ENCODE measurements at places on chromosomes 16 and 17.

GRCh38 chr17:9115214-9116191 lies 94.2 kb downstream of the NTN1 start:
- peak overlapping the region; percentile 54 for H3K4me3 ChIP-seq
- no peaks in the 10 kb centered on the region for H3K36me3 ChIP-seq
- H3K27ac ChIP-seq: peak overlapping the region; percentile 32
- H3K4me1 ChIP-seq: no peaks in the 10 kb centered on the region
- DNase-seq: peak; percentile 59

GRCh38 chr17:57315061-57316015 lies 59.0 kb downstream of the MSI2 start:
- H3K4me1 ChIP-seq: no peaks in the 10 kb centered on the region
- no peak overlapping the region for H3K4me3 ChIP-seq
- no peak overlapping the region for H3K27ac ChIP-seq
- DNase-seq: no peak
- no peaks in the 10 kb centered on the region for H3K36me3 ChIP-seq

- H3K27ac ChIP-seq: no peak overlapping the region
- no peaks in the 10 kb centered on the region for H3K27me3 ChIP-seq
- H3K4me3 ChIP-seq: no peak overlapping the region
- peaks cover 21% of the 10 kb centered on the region for H3K4me1 ChIP-seq
- no peak for DNase-seq
Measured at GRCh38 chr17:77459018-77459755, 318.4 kb downstream of the SEC14L1 start.

DNA sequence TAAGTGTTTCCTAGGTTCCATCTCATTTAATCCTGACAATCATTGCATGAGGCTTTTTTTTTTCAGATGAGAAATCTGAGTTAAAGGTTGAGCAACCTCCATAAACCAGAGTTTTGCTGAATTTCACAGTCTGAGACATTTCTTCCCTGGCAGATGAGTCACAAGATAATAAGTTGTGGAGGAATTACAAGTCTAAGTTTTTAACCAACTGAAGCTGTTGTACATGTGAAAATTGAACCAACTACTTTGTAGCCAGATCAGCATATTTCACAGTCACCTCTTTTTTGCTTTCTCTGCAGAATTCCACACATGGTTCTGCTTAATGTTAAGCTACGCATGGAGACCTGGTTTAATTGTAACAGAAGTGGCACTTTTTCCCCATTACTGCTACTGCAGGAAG lies 765.6 kb downstream of the CDH11 start:
- H3K27me3 ChIP-seq: no peaks in the 10 kb centered on the region
- H3K27ac ChIP-seq: no peak overlapping the region
- peaks cover 7% of the 10 kb centered on the region for H3K4me1 ChIP-seq
- no peaks in the 10 kb centered on the region for H3K36me3 ChIP-seq
- no peak overlapping the region for H3K4me3 ChIP-seq

- no peaks in the 10 kb centered on the region for H3K36me3 ChIP-seq
- DNase-seq: no peak
- no peak overlapping the region for H3K27ac ChIP-seq
- no peak overlapping the region for H3K4me3 ChIP-seq
- H3K4me1 ChIP-seq: no peaks in the 10 kb centered on the region
- no peaks in the 10 kb centered on the region for H3K27me3 ChIP-seq
Measured at GRCh38 chr16:25366078-25366477, 108.4 kb upstream of the ZKSCAN2 start.

- no peaks in the 10 kb centered on the region for H3K36me3 ChIP-seq
- no peak overlapping the region for H3K4me3 ChIP-seq
- no peak for DNase-seq
- H3K4me1 ChIP-seq: no peaks in the 10 kb centered on the region
Measured at GRCh38 chr17:61510237-61510636, 58.0 kb downstream of the TBX4 start.

DNA sequence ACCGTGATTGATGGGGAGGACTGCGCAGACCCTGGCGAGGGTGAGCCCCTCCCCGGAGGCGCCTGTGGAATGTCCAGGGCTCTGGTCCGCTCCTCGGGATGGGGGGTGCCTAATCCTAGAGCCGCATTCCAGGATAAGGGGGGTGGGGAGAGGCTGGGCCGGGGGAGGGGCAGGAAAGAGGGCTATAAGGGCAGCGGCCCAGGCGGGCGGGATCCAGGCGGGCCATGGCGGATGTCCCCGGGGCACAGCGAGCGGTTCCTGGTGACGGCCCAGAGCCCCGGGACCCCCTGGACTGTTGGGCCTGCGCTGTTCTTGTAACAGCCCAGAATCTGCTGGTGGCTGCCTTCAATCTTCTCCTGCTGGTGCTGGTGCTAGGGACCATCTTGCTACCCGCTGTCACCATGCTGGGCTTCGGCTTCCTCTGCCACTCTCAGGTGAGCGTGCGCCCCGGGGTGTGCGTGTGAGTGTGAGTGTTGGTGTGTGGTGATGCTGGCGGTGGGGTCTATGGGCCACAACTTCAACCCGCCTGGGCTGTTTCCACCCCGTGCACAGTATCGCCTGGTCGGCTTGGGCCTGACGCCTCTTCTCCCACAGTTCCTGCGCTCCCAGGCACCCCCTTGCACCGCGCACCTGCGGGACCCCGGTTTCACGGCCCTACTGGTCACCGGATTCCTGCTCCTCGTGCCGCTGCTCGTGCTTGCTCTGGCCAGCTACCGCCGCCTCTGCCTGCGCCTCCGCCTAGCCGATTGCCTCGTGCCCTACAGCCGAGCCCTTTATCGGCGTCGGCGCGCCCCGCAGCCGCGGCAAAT lies at the start of gene TMEM88:
TMEM88 (plus strand) TSS at position 216 of the 809 bp plus-strand sequence; CDS start at position 225, 9 bp downstream.
- peaks cover 21% of the 10 kb centered on the region for H3K4me1 ChIP-seq
- H3K27ac ChIP-seq: peak within 1 kb of the TSS; percentile 92
- no peak within 1 kb of the TSS for H3K4me3 ChIP-seq
- no peak for DNase-seq
- H3K27me3 ChIP-seq: no peaks in the 10 kb centered on the region

DNA sequence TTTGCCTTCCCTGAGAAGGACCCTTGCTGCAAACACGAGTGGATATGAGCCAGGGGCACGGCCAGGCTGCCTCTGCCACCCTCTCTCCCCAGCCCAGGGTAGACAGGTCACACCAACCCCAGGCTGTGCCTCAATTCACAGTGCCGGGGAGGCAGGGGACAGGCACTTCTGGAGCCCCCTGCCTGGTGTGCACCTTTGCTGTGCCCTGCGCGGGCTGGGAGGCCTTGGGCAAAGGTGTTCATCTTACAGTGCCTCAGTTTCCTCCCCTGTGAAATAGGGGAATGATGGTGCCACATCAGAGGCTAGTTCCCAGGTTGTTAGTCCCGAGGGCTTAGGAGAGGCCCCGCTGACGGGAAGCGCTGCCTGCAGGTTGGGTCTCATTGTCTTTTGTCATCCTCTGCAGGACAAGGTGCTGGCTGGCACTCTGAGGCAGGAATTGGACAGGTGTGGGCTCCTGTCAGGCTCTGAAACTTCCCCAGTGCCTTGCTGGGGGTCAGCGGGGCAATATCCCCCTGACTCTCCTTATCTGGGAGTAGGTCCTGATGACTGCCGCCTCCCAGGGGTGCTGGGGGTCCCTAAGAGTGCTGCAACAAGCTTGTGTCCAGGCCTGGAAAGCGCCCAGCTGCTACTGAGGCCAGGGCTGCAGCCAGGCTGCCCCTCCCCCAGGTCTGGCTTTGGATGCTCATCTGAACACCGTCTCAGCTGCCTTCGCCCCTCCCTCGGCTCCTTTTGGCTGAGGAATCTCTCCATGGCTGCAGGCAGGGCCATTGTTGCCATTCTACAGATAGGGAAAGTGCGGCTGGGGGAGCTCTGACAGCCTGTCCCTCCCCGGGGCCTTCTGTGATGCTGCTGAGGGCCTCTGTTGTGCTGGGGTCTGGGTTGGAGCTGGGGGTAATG lies 3.1 kb downstream of the PRSS21 start:
- H3K4me1 ChIP-seq: no peaks in the 10 kb centered on the region
- H3K36me3 ChIP-seq: no peaks in the 10 kb centered on the region
- DNase-seq: no peak
- no peak overlapping the region for H3K27ac ChIP-seq
- no peak overlapping the region for H3K4me3 ChIP-seq

DNA sequence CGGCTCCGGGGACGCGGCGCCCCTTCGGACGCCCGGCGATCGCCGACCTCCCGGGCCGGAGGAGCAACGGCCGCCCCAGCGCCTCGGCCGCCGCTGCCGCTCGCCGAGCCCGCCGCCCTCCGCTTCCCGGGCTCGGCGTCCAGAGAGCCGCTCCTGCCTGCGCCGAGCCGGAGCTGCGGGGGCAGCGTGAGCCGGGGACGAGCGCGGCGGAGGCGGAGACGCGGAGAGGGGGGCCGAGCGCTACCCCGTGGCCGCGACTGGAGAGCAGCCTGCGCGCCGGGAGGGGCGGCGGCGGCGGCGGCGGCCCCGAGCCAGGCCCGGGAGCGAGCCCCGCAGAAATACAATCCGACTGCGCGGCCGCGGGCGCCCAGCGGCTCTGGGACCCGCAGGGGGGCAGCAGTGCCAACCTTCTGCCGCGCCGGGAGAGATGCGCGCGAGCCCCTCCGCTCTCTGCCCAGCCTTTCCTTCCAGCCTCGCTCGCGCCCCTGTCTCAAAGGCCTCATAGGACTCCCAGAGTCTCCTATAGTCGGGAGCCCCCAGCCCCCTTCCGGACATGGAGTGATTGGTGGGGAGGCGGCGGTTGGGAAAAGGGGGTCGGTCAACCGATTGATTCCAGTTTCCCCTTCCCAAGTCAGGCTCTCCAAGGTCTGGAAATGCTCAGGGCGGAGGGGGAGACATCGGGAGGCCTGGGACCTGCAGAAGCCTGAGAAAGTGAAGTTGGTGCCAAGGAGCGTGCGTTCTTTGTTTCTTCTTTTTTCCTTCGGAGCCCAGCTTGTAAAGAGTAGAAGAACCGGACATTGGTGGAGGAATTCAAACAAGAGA lies 1.0 kb upstream of the SDK2 start:
- H3K27me3 ChIP-seq: peaks cover 5% of the 10 kb centered on the region
- peak; percentile 59 for DNase-seq
- no peak overlapping the region for H3K27ac ChIP-seq
- no peaks in the 10 kb centered on the region for H3K36me3 ChIP-seq
- no peak overlapping the region for H3K4me3 ChIP-seq

DNA sequence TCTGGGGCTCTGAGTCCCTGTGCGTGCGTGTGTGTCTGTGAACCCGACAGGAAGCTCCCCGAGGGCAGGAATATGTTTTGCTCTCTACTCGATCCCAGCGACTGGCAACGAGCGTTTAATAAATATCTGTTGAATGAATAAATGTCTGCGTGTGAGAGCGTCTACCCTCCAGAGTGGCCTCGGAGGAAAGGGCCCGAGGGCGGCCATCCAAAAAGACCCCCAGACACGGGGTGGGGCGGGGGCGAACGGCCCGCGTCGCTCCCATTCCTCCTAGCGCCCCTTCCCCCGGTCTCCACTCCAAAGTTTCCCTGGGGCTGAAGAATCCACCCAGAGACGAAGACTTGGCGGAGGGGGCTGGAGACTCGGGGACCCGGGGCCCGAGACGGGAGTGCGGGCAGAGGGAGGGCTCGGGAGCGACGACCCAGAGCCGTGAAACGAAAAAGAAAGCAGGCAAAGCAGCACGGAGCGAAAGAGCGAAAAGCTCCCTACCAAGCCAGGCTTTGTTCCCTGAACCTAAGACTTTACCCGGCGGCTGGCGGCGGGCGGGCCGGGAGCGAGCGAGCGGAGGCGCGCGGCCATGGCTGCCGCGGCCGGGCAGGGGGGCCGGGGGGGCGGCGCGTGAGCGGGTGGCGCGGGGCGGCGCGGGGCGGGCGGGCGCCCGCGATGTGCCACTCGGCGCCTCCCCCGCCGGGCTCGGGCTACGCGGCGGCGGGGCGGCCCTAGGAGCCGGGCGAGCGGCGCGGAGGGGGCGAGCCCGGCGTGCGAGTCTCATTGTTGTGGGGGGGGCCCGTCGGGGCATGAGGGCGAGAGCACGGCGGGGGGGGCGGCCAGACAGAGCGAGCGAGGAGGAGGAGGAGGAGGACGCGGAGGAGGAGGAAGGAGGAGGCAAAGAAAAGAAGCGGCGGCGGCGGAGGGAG lies at the start of gene MLLT6:
MLLT6 (plus strand) TSS at position 668 of the 917 bp plus-strand sequence. CDS start 360 bp downstream, outside the sequence.
- H3K27me3 ChIP-seq: no peaks in the 10 kb centered on the region
- peaks cover 9% of the 10 kb centered on the region for H3K4me1 ChIP-seq
- DNase-seq: peak; percentile 69
- H3K36me3 ChIP-seq: peaks cover 2% of the 10 kb centered on the region
- H3K4me3 ChIP-seq: peak within 1 kb of the TSS; percentile 81

DNA sequence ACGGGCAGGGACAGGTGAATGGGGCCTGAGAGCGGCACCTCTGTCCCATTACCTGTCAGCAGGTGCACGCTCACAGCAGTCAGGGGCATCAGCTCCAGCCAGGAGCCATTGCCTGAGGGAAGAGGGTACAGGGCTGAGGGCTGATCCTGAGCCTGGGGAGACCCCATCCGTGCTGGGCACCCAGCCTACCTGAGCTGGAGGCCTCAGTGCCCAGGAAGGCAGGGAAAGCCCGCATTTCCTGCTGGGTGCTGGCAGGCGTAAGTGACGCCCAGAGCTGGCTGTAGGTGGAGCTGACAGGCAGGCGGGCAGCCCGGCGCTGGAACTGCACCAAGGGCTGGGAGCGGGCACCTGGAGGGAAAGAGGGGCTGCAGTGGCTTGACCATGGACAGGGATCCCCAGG lies 7.4 kb downstream of the FAM171A2 start:
- H3K27me3 ChIP-seq: no peaks in the 10 kb centered on the region
- no peak overlapping the region for H3K4me3 ChIP-seq
- H3K4me1 ChIP-seq: peaks cover 5% of the 10 kb centered on the region
- DNase-seq: no peak
- peaks cover 12% of the 10 kb centered on the region for H3K36me3 ChIP-seq
- no peak overlapping the region for H3K27ac ChIP-seq

DNA sequence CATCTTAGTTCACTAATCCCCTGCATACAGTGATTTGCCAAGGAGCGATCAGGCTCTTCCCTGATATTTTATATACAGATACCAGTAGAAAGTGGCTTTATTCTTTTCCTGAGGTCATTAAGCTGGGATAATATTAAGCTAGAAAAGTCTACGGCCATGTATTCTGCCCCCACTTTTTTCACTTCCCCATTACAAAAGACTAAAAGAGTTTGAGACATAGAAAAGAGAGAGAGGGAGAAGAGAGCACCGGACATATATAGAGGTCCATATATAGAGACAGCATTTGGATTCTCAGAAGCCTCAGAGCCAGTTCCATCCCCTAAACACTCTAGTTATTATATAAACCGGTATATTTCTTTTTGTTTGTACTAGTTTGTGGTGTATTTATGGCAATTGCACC lies 166.5 kb upstream of the ANKFN1 start:
- H3K4me1 ChIP-seq: no peaks in the 10 kb centered on the region
- no peak overlapping the region for H3K4me3 ChIP-seq
- no peak overlapping the region for H3K27ac ChIP-seq
- DNase-seq: no peak

DNA sequence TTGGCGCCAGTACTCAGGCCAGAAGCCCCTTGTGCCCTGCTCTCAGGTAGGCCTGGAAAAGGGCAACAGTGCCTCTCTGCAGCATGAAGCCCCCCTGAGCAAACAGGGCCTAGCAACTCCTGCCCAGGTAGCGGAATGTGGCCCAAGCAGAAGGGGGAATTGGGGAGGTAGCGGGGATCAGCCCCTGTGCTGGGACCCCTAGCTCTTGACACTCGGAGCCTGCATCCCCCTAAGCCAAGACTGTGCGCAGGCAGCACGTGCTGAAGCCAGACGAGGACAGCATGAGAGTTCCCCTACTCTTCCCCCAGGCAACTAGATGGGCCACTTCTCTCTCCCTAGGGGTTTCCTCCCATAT lies 823 bp upstream of the CD2BP2 start:
- no peak for DNase-seq
- peak overlapping the region; percentile 95 for H3K27ac ChIP-seq
- H3K4me1 ChIP-seq: peaks cover 31% of the 10 kb centered on the region
- peak overlapping the region; percentile 94 for H3K4me3 ChIP-seq
